ENCODE measurements at places on chromosomes 5 and 9.

GRCh38 chr9:92312887-92313623 lies 12.1 kb downstream of the NOL8 start:
- DNase-seq, result no peak

DNA sequence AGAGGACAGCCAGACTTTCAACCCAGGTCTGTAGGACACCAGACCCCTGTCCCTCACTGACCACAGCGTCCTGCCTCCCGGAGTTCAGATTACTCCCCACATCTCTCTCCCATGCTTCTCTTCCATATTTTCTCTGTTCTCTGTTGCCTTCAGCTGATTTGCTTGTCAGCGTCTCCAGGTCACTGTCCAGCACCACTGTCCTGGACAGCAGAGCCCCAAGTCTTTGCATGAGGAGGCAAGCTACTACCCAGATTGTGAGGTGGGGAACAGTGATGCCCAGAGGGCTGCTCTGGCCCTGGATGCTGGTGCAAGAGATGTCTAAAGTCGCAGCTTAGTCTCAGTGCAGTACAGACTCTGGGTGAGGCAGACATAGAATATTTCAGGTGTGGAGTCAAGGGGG lies 48.0 kb upstream of the C5orf58 start:
- no peak for DNase-seq

- no peak for DNase-seq
Observed at GRCh38 chr9:94725293-94725692, 1.2 kb upstream of the AOPEP start.

DNA sequence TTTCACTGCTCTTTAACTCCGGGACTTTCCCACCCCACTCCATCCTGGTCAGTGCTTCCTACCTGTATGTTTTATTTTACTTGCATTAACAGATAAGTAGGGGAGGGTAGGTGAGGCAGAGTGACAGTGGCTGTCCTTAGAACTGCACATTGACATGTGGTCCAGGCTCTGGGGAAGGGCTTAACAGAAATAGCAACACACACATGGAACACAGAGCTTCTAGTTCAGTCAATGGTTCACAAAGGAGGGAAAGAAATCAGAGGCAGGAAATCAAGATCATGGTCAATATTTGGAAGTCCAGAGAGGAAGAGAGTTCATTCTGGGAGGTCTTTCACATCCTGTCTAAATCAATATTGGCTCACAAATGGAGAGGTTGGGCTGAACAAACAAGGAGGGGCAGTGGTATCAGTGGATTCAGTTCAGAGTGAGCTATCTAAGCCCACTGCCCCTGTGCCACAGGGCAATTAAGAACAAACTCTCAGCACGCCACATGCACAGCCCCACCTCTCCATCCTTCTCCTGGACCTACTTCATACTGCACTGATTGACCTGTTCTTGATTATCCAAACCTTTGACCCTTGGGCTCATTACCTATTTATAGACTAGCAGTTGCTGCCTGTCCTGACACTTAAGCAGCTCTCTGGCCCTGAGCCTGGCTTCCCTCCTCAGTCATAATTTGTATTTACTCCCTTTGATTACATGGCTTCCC lies 6.2 kb upstream of the VPS13A start:
- no peak for DNase-seq

DNA sequence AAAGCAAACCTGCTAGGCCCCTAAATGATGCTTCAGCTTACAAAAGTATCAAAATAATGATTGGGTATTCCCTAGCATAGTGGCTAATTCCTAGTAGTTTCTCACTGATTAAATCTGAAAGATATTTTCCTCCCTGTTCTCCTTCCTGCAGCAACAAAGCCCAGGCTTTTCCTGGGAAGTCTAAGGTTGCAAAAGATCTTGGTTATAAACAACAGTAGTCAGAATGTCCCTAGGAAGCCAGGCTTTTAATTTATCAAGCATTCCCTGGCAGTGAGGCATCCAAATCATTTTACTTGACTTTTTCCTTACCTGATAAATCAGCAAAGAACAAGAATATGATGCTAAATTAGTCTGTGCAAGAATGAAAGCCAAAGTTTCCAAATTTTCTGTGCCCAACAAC lies 272.0 kb downstream of the PDE4D start:
- no peak for DNase-seq

DNA sequence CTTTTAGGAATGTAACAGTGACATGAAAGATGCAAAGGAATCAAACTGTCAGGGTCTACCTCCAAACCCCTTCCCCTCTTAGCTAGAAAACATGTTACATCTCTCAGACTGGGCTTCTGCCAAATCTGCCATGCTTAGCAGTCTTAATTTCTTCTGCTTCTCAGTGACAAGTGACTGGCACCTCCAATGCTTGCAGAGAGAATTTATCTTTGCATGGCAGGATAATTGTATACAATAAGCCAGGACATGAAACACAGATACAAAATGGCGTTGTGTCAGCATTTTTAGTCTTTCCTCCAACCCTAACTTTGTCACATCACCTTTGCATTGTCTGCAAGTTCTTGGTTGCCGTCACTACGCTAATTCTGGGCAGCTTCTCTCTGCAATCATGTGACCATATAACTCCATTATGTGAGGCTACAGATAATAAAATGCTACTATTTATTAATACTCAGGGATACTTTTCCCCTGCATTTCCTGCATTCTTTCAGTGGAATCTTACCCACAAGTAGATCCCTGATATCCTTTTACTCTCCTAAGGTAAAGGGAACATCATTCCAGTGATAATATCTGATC lies 89.8 kb downstream of the PLCXD3 start:
- no peak for DNase-seq

DNA sequence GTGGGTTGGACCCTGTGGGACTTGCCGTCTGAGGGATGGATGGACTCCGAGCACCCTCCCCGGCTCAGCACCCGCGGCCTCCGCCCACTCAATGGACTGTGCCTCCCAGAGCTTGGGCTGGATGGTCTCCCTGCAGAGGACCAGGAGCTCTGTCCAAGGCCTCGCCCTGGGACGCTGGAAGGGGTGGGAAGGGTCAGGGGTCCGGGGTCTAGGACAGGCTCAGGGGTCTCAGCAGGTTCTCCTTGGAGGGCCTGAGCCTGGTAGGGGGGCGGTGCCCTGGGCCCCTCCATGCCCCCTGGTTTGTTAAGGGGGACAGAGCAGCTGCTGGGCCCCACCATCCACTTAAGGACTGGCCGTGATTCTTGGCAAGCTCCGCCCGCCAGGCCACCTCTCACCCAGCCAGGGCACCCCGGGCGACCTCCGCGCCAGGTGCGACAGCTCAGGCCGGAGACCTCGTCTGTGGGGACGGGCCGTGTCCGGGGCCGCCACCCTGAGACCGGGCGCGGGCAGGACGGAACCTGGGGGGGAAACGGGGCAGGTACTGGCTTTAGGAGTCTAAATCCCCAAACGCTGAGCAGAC lies 29.2 kb downstream of the EXOC3 start:
- DNase-seq, result no peak

DNA sequence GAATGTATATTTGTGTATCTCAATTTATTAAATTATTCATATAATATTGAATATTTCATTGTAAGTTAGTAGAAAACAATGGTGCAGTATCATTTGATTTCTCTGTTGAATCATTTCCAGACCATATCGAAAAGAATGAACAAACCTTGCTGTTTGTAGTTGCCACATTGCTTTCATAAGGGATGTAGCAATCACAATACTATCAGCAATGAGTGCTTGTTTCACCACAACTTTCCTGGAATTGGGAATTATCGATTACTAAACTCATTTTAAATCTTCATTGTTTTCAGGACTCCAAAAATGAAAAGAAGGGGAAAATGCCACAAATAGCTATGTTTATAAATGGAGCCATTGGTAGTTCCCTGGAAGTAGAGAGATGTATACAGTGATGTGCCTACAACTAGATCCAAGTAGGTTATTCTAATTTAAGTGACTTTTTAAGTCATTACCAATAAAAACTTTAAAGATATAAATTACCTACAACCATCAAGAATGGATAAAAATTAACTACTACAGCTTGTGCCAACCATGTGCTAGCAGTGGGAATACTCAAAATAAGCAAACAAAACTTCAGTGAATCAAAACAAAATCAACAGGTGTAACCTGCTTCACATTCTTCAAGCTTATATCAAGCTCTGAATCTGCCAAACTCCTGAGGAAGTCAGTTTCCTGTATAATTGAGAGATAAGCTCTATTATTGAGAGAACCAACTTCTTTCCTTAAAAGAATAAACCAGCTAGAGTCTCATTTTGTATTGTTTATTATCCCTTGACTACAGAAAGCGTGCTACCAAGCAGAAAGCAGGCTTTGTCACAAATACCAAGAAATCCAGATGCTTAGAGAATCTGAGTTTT lies 358.6 kb downstream of the ADGRV1 start:
- no peak for DNase-seq

DNA sequence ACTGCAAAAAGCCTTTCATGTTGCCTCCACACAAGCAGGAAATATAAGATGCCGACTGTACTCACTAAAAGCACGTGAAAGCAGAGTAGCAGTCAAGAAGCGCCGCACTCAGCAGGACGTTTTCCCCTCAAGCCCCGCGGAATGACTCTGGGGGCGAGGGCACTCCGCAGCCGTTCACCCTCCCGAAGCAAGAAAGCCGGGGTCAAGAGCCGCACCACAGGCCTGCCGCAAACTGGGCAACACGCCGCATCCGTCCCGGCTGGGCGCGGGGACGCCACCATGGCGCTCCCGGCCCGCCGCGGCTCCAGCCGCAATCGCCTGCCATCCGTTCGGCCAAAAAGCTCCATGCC lies 364 bp downstream of the RPS6 start:
- DNase-seq, result no peak

- DNase-seq, result no peak
Observed at GRCh38 chr5:154945695-154946301, 4.9 kb downstream of the MRPL22 start.

GRCh38 chr5:158464383-158464782 lies 605.4 kb upstream of the CLINT1 start:
- no peak for DNase-seq

GRCh38 chr9:134186471-134187109 lies 22.2 kb upstream of the RNU6ATAC start:
- no peak for DNase-seq

GRCh38 chr5:111739416-111739815 lies 17.6 kb downstream of the NREP start:
- no peak for DNase-seq

- DNase-seq, result no peak
Observed at GRCh38 chr5:78006449-78006848, 230.3 kb upstream of the TBCA start.

- no peak for DNase-seq
Observed at GRCh38 chr5:171634511-171634910, 151.1 kb upstream of the SMIM23 start.

DNA sequence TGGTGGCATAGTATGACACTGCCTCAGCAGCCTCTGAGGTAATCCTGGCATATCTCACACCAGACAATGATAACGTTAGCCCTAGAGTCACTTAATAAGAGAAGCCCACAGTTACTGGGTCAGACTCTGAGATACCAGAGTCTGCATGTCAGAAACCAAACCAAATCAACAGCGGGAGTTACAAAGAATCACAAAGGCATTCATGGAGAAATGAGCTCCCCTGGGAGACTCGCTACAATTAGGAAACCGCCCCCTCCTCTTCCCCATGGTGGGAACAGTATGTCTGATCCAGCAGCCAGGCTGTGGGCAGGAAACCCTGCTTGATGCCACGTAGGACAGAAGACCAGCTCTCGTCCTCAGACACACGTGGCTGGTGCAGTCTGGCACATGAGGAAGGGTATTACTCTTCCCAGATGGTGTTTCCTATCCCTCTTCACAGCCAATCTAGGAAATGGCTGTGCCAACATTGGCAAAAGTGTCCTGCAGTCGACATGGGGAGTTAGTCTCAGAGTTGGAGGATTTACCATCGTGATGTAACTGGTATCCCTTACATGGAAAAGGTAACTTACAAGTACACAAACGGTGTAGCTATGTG lies 485.4 kb downstream of the ZNF608 start:
- DNase-seq, result no peak

DNA sequence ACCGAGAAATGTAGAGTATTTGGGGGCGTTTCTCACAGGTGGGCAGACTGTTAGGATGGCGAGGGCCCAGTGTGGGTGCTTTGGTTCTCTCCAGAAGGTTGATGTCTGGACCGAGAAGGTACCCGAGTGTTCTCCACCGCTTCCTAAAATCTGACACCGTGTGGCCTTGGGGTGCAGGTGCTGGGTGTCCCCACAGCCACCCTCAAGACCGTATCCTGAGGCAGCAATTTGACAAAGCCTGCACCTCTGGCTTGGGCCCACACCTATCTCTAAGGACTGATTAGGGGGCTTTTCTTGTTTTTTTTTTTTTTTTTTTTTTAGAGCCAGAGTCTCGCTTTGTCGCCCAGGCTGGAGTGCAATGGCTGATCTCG lies 1.3 kb downstream of the PPP1R26 start:
- no peak for DNase-seq

GRCh38 chr9:108182950-108183381 lies 672.8 kb downstream of the ACTL7B start:
- DNase-seq, result no peak

GRCh38 chr9:68705531-68706362 lies 707 bp downstream of the PIP5K1B start:
- DNase-seq, result peak; percentile 22

DNA sequence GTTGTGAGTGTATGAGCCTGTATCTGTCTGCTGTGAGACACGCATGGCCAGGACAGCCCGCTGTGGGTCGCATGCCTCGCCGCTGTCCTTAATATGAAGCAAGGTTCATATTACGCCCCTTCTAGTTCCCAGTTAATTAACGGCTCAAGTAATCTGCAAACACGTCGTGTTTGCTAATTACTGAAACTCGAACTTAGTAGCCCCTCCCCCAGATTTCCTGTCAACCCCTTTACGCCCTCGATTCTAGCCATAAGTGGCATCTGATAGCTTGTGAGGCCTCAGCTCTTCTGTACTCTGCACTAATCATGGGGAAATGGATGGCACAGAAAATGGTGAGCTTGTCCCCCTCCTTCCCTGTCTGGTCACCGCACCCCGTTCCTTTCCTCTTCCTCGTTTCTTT lies 116.9 kb upstream of the OTULINL start:
- DNase-seq, result peak; percentile 86

- DNase-seq, result no peak
Observed at GRCh38 chr5:18811661-18812060, 1176.3 kb downstream of the CDH18 start.

GRCh38 chr5:164650427-164650826 lies 1145.0 kb downstream of the MAT2B start:
- DNase-seq, result no peak
